Stimulated activated CD4-positive, alpha-beta T cell treated with anti-CD3 and anti-CD28 coated beads, Interleukin-4, amount 100 ng/mL, for 24 hours (primary cell): ENCODE measurements at places on chromosomes 11 and 22.

GRCh38 chr11:125314276-125315078, 149.9 kb downstream of the PKNOX2 start:
- DNase-seq, result no peak

GRCh38 chr11:102799681-102800340, 1.9 kb upstream of the MMP1 start:
- no peak for DNase-seq

DNA sequence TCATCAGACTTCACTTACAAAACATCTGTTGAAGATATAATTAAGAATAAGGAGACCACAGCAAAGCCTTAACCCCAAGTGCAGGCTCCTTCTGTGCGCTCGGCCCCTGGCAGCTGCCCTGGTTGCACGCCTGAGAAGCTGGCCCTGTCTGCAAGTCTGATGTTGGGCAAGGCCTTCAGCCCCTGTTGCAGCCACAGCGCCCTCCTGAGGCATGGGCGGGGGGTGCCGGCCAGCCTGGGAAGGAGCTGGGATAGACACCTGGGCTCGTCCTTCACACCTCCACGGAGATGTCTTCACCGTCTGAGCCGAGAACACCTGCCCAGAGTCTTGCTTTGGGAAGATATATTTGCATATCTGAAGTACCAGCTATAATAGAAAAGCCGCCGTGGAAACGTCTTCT, 104.1 kb downstream of the MPPED1 start:
- no peak for DNase-seq

DNA sequence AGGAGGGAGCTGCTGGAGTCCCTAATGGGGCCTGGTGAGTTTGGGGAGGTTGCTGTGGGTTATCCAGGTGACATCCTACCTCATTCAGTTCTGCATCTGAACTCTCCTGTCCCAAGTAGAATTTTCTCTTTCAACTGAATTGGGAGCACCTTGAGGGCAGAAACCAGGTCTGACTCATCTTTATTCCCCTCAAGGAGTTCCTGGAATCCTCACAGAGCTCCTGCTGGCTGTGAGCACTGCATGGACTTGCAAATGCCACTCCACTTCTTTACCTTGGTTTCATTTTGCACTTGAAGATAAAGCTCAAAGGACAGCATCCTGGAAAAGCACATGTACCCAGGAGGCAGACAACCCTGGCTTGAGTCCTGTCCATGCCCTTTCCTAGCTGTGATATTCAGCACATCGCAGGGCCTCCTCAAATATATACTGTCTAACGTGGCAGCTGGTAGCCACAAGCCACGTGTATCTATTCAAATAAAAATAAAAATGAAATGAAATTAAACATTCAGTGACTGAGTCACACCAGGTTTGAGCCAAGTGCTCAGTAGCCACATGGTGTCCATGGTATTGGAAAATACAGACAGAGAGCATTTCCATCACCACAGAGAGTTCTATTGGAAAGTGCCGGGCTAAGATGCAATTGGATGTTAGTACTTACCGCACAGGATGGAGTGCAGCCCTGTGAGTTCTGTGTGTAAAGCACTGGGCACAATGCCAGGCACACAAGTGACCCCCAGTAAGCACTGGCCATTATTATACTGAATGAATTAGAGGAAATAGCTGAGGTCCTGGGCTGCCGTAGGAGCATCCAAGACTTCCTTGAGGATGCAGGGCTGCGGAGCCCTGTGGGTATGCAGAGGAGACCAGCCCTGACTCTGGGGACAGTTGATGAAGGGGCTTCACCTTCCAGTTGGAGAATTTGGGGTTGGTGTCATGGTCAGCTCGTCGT, 149.0 kb downstream of the PKNOX2 start:
- no peak for DNase-seq

DNA sequence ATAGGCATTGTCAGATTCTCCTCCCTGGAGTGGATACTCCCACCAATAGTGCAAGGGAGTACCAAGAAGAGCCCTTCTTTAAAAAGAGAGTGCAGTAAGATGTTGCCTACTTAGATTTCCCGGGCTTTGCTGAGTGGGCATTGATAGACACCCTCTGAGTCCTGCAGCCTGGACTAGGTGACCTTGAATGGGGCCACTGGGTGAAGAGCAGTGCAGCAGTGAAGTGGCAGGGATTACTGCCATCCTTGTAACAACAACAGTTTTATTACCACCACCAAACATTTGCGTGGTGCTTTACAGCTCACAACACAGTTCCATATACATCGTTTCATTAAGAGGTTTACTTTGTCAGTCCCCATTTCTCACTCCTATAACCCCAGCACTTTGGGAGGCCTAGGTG, 59.4 kb downstream of the MICAL2 start:
- DNase-seq, result no peak

- DNase-seq, result no peak
These were observed 180.0 kb downstream of the MAML2 start for GRCh38 chr11:96162816-96163499.

GRCh38 chr11:86980086-86980796, 25.0 kb upstream of the FZD4 start:
- no peak for DNase-seq

- no peak for DNase-seq
These were observed 180.8 kb downstream of the DBX1 start for GRCh38 chr11:19979519-19979845.

GRCh38 chr22:21927174-21927823, 25.3 kb downstream of the PPM1F start:
- no peak for DNase-seq

DNA sequence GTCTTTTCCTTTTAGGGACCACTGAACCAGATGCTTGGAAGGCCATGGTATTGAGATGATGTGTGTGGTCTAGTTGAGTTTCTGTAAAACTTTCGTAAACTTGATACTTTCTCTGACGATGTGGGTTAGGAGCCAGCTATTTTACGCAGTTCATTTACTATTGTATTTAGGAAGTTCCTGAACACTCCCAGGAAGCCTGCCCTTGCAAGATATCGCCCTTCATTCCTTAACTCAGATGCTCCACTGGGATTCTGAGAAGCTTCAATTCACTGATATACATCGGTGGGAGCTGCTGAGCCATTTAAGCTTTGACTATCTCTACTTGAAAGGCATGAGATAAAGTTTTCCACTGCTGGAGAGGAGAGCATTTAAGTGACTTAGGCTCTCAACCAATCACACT, 121.3 kb downstream of the CSNK2A3 start:
- DNase-seq, result no peak
